ENCODE measurements at places on chromosomes 2 and 18.
A peak's percentile ranks its signal among the peaks of the same experiment; 100 is the strongest.

GRCh38 chr2:64173156-64174135 lies 29.2 kb upstream of the PELI1 start:
- no peak for DNase-seq

DNA sequence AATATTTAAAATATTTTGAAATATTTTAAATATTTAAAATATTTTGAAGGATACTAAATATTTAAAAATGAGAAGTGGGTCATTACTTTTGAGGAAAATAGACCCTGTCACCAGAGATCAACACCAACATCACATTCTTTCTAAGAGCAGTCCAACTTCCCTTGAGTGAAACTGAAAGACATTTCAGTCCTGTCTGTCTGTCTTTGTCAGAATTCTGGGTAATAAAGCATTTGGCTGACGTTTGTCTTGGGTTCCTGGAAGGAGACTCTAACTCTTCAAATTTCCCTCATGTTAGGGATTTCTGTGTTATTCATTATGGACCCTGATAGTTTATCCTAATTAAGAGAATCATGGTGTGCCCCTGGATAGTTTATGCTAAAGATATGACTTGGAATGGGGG lies 32.8 kb downstream of the TTC21B start:
- DNase-seq = no peak

DNA sequence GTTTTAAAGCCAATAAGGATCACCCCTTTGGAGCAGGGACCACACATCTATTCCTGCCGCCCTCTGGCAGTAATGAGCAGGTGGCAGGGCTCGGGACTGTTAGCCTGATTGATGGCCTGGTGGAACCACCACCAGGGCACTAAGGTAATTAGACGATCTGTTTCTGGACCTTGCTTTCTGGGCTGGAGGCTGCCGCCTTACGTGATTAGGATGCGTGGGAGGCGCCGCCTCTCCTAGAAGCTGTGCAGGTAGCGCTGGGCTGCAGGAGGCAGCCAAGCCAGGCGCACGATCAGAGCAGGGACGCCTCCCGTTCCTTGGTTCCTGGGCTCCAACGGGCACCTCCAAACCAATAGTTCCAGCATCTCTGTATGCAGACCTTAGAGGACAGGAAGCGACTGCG lies 242.6 kb upstream of the RAB12 start:
- no peak for DNase-seq

- DNase-seq = no peak
Observed at GRCh38 chr18:21803495-21803894, 62.9 kb downstream of the MIB1 start.

GRCh38 chr2:197358931-197359330 lies 48.4 kb upstream of the ANKRD44 start:
- DNase-seq = no peak

DNA sequence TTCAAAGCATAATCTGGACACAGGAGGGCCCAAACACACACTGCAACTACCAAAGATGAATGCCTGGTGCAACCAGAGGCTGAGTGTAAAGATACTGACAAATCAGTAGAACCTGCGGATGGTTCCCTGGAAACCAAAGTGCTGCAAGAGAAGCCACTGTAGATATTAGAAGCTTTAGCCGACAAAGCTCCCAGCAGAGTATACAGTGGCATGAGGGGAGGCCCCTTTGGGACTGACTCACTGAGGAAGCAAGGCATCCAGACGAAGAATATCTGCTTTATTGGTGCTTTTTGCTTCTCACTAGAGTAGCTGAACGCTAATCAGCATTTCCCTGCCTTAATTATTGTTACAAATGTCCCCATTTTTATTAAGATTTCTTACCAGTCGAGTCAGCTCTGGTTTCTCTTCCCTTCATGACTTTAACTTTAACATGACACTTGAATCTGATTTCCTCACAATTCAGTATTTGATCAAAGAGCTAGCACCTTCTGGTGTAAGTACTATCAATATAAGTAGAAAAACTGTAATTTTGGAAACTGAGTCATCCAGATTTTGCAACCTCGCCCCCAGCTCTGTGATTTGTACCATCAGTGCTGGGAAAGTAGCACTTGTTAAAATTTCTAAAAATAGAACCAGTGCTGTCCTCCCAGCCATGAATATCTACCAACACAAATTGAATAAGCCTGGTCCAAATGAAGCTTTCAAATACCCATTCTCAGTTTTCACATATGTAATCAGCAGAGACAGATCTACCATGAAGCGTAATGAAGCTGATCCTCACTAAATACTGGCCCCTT lies 34.2 kb downstream of the FIGN start:
- no peak for DNase-seq

GRCh38 chr2:8575038-8575833 lies 106.6 kb upstream of the ID2 start:
- no peak for DNase-seq

- DNase-seq = no peak
Observed at GRCh38 chr2:172725746-172726145, 9.9 kb upstream of the RAPGEF4 start.

DNA sequence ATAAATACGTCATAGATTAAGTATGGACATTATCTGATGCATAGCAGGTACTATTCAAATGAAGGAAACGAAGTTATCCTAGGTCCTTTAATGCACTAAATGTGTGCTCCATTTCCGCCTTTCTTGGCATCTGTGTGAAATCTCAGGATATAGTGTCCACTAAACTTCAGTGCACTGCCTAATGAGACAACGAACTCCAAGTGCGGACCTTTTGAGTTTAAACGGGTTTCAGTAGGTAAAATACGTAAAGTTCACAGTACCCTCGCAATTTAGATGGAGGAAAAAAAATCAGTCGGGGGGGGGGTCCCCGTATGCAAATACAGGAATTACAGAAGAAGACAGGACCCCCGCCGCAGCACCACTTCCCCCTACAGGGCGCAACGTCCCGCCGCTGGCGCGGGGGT lies 729 bp upstream of the REL start:
- no peak for DNase-seq

GRCh38 chr2:142742371-142743214 lies 134.9 kb upstream of the KYNU start:
- no peak for DNase-seq

DNA sequence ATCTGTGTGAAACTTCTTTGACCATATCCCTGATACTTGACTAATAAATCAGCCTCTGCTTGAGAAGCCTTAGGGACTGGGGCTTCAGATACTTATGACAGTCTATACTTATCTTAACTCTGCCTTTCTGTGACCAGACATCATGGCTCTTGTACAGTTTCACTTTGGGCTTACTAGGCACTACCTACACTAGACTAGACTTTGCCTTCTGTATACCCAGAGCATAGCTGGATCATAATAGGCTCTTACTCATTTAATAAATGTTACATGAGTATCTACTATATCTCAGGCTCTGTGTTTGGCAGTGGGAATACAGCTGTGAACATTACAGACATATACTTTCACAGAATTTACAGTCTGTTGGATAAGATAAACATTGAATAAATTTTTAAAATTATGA lies 9.0 kb downstream of the UGP2 start:
- DNase-seq = no peak

DNA sequence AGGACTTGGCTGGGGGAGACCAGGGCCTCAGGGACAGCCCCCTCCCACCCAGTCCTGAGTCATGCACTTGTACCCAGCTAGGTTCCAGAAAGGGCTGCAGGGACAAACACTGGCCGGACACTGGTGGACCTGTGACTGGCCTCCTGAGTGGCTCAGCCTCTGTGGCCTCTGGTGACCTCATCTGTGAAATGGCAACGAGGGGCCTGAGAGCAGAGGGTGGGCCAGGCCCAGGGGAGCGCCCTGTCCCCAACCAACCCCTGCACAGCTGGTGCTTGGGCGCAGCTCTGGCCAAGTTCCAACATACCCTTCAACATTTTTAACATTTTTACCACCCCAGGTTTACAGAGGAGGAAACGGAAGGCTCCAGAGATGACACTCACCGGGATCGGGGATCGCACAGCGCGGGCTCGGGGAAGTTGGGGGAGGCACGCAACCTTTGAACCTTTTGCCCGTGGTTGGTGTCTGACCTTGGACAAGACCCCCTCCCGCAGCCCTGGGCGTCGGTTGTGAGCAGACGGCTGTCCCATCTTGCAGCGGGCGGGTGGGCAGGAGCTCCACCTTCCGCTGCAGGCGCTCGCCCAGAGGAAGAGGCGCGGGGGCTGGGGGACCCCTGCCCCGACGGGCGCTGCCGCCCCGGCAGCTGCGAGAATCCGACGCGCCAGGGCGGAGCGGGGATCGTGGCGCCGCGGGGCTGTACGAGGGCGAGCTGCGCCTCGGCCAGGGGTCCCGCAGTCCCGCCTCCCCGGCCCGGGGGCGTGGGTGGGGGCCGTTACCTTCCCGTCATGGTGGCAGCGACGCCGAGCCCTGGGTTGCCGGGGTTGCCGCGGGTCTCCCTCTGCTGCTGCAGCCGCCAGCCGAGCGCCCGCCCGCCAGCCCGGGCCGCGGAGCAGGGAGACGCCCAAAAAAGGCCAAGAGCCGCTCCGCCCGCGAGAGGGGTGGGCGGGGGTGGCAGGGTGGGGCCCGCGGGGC lies 805 bp downstream of the LIMS2 start:
- peak; percentile 75 for DNase-seq

GRCh38 chr2:146762786-146763185 lies 1082.0 kb upstream of the ACVR2A start:
- DNase-seq = no peak

GRCh38 chr2:54724560-54725342 lies 1.3 kb downstream of the EML6 start:
- peak; percentile 55 for DNase-seq

GRCh38 chr18:53586923-53587322 lies 637.5 kb downstream of the MBD2 start:
- DNase-seq = no peak

DNA sequence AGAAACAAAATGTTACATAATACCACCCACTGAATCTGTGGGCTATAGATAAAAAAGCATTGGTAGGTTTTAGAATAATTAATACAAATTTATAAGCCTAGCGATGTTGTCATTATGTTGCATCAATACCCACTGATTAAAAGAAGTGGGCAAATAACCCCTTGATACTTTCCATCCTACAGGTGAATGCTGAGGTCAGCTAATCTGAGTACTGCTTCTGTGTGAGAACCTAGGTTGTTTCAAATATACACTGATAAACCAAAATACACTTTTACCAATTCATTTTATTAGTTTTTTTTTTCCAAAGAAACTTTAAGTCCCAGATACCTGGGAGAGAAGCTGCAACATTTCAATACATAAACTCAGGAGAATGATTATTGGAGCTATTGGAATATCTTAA lies 948.6 kb downstream of the LRP1B start:
- no peak for DNase-seq

GRCh38 chr2:233832414-233832813 lies 21.9 kb downstream of the HJURP start:
- no peak for DNase-seq

DNA sequence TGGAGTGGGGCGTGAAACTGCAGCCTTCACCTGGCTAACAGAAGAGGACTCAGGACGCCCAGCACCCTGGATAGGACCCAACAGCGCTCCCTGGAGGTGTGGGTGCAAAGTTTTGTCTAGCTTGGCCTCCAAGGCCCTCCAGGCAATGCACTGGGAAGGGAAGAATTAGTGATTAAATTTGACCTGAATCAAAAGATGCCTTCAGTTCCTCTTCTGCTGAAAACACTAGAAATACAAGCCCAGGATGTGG lies 779 bp upstream of the TRIB2 start:
- peak; percentile 61 for DNase-seq

DNA sequence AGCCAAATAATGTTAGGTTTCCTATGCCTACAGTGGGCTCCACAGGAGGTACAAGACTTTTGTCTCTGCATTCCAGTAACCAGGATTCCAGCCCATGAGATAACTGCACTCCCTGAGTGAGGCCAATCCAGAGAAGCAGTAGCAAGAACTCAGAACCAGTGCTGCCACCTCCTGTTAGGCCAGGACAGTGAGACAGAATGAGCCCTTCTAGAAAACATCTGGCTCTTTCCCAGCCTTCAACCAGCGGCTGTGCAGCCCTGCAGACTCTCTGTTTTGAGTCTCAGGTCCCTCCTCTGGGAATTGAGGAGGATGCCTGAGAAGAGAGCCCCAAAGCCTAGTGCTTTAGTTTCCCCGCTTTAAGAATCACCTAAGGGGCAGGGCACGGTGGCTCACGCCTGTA lies 44.2 kb downstream of the ARID5A start:
- DNase-seq = no peak

DNA sequence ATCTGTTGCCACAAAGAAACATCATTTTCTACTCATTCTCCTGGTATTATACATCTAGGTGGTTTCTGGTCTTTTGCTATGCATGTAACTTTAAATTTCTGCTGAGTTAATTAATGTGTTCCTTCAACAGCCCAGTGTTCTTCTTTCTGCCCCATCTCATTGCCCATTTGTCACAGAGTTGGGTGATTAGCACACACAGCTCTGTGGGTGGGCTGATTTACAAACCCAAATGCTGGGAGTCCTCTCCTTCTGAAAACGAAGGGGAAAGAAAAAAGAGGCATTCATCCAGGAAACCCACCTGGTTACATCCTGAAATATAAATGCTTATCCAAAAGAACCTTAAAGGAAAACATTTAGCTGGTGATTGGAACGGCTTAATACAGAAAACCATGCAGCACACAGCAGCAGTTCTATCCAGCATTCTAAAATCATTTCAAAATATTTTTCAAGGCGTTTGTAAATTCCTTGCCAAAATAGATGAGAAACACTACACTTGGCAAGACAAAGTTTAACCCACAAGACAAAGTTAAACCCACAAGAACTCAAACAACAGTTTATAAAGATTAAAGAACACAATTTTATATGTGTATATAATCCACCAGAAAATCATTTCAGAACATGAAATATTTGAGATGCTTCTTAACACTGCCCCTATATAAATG lies 177.9 kb downstream of the ANTXR1 start:
- DNase-seq = no peak

DNA sequence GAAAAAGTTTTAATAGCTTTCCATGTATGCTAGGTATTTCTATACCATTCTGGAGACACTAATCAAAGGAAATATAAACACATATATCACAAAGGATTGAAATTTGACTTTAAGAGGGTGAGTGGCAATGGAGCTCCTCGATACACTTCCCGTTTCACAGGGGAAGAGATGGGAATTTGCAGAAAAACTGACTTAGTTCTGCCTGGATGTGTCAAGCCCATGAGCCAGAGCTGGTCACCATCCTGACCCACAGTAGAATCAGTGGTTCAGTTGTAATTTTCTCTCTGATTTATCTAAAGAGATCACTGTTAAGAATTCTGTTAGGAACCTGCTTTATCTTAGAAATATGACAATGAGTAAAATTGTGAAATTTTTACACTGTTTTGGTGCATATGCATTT lies 34.2 kb downstream of the PLCL1 start:
- DNase-seq = no peak

- no peak for DNase-seq
Observed at GRCh38 chr2:27351802-27352598, 4.6 kb downstream of the GTF3C2 start.

GRCh38 chr18:52156166-52156565 lies 183.8 kb upstream of the DCC start:
- no peak for DNase-seq

DNA sequence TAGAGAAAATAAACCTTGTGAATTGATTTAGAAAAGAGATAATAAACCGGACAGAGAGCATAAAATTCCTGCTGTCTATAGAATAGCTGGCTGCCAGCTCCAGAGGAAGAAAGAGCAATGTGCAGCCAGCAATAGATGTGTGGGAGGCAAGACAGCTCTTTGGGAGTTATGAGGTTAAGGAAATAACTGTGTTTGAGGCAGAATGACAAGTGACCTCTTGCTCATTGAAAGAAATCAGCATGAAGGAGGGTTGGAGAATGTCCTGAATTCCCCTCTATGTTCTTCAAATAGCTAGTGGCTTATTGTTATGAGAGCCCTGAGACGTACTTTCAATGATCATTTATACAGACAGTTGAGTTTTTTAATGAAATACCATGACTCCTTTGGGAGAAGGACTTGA lies 1009.9 kb upstream of the NXPH2 start:
- DNase-seq = no peak
